Stimulated activated CD8-positive, alpha-beta memory T cell treated with anti-CD3 and anti-CD28 coated beads, Interleukin-2, amount 100 ng/mL, for 1 hour (primary cell): ENCODE measurements at places on chromosomes 16 and 17.

GRCh38 chr17:27609611-27610303 lies 21.2 kb upstream of the LGALS9 start:
- no peak for DNase-seq

- DNase-seq: no peak
Observed at GRCh38 chr17:43932923-43933322, 9.4 kb downstream of the PPY start.

GRCh38 chr17:8360260-8360659 lies 16.2 kb downstream of the KRABD2 start:
- no peak for DNase-seq

- no peak for DNase-seq
Observed at GRCh38 chr17:39973496-39973895, 7.1 kb upstream of the PSMD3 start.

DNA sequence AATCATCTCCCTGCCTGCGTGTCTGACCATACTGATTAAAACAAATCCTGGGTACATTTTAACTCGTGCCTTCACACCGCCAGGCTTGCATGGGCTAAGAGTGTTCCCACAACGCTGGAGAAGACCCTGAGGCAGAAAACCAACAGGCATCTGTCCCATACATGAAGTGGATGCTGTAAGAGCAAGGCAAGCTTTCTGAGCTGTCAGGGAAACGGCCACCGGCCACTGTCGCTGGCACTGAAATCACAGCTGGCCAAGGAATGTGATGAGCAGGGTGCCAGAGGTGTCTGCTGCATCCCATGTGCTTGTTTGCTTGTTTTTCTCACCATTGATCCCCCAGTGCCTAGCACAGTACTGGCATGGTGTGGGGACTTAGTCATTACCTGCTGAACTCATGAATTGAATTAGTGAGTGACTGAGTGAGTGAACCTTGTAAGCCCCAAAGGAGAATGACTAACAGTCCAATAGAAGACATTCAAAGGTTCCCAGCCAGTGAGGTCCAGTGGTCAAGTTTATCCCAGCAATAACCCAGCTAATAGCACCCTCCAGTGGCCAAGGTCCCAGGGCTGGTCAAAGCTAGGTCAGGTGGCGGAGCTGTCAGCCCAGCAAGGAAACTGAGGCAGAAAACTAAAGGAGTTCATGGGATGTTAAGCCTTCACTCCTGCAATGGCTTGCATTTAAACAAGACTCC lies 92.7 kb upstream of the CDH5 start:
- DNase-seq: no peak

DNA sequence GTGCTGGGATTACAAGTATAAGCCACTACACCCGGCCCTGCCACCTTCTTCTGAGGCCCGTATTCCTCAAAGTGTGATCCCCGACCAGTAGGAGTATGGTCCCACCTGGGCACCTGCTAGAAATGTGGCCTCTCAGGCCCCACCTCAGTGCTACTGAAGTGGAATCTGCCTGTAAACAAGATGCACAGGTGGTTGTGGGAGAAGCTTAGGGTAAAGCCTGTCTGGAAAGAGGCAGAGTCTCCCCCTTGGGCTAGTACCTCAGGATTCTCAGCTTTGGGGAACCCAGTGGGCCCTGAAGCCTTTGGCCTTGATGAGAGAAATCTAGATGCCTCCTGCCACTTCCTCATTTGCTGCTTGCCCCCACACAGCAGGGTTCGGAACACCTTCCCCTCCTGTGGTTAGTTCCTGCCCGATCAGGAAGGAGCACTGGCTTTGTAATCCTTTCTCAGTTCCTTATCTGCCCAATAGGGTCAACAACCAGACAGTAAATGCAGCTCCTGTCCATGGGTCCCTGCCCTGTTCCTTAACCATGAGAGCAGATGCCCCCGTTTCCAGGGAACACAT lies 25.2 kb downstream of the TK2 start:
- DNase-seq: no peak

GRCh38 chr16:87926246-87927194 lies 9.8 kb downstream of the CA5A start:
- DNase-seq: no peak

DNA sequence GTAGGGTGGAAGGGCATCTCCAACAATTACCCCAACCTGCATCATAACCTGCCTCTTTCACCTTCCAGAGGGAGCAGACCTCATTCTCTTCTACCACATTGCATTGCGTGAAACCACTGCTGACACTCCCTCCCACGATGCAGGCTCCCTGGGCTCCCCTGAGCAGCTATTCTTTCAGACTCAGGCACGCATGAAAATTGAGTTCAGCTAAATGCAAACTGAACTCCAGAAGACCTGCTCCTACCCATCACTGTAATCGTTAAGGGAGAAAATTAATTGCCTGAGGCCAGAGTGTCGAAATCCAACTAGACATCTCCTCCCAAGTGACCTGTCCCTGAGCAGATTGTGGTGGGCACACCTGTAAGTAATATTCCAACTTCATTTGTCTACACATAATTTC lies 186.0 kb downstream of the GRIN2A start:
- no peak for DNase-seq

DNA sequence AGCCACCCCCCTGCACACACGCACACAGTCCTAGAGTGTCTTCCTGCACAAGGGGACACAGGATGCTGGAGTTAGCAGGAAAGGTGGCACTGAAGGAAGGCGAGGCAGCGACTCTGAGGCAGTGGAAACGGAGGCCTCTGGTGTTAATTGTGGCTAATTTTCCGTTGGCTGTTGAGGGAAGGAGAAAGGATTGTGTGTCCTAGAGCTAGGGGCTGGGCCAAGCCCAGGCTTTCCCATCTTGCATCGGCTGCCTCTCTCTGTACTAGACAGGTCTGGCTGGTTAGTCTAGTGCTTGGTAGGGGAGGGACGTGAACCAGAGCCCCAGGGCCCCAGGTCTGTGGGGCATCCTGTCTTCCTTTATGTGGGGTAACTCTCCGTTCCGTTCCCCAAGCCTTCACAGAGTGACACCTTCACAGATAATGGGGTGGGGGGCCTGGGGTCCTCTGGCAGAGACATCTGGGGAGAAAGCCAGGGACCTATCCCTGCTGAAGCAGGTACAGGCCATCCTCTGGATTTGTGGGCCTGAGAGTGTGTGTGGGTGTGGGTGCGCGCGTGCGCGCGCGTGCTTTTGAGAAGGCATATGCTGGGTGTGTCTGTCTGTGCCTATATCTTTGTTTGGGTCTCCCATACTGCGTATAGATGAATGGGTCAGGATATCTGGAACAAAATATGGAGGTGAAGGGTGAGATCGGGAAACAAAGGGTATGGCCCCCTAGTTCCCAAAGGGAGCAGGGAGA lies at the start of gene CHD3:
TSS of gene CHD3 (plus strand) at position 606 of the 737 bp plus-strand sequence. CDS start 212 bp downstream, outside the sequence.
- peak; percentile 24 for DNase-seq

DNA sequence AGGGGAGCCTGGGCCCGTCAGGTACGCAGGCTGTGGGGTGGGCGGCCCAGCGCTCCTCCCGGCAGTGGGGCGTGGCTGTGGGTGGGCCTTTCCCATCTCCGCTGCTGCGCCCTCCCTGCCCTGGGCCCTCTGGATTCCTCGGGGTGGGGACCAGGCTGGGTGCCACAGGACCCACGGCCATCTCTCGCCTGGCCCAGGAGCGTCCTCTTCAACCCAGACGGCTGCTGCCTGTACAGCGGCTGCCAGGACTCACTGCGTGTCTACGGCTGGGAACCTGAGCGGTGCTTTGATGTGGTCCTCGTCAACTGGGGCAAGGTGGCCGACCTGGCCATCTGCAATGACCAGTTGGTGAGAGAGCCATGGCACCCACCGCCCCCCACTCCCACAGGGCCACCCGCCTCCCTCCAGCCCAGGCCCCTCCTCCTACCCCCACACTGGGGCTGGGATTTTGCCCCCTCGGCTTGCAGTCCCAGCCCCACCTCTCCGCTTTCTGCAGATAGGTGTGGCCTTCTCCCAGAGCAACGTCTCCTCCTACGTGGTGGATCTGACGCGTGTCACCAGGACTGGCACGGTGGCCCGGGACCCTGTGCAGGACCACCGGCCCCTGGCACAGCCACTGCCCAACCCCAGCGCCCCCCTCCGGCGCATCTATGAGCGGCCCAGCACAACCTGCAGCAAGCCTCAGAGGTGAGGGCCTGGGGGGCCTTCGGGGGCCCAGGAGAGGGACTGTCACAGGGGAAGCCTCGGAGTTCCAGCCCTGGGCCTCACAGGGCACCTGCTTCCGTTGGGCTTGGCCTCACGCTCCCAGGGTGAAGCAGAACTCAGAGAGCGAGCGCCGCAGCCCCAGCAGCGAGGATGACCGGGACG lies 17.2 kb downstream of the KATNB1 start:
- no peak for DNase-seq

DNA sequence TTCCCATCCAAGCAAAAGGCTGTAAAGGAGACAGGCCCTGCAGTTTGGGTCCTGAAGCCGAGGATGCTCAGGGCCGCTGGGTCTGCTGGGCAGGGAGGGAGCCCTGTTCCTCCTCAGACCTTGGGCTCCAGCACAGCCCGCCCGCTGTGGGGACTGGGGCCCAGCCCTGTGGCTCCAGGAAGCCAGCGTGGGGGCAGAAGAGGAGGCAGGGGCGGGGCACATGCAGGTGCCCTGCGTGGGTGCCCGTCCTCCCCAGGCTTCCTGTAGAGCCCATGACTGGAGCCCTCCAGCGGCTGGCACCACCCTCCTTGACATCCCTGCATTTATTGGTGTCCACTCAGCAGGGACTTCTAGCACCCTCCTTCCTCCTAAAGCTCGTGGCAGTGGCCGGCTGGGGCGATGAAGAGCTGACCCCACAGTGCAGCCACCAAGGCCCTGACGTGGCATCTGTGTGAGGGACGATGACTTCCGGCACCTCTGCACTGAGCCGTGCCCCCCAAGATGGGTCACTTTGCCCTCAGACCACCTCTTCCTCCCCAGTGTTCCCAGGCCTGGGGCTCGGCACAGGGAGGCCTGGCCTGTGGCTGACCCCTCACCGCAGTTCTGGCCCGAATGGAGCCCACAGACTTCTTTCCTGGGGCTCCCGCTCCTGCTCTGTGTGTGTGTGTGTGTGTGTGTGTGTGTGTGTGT lies 9.9 kb downstream of the PRSS27 start:
- DNase-seq: no peak

DNA sequence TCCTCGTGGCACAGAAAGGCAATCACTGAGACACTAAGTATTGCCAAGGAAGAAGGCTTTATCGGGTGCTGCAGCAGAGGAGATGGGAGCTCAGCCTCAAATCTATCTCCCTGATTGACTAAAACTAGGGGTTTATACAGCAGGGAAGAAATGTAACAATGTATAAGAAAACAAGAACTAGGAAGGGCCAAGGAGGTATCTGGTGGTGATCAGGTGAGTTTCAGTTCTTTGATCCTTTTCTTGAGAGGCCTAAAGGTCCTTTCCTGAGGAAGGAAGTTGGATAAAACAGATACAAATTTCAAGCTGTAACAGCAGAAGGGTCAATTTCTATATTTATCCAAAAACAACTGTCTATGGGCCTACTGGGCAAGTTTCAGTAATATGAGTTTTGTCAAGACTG lies 212.4 kb downstream of the COPRS start:
- DNase-seq: no peak

DNA sequence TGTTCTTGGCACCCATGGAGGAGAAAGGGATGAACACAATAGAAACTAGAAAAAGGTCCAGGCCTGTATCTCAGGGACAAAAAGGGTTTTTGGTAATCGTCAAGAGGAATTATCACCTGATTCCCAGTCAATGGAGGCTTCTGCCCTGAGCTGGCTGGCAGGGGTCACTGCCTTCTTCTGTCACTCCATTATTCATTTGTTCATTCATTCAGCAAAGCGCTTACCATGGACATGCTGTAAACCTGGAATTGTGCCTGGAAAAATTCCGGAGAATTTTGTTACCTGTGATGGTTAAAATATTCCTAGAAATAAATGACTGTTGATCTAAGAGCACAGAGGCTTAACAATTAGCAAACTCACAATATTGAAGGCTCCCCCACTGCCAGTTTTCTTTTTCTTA lies 212.3 kb downstream of the SHISA9 start:
- no peak for DNase-seq

GRCh38 chr17:8953156-8953885 lies 12.2 kb downstream of the PIK3R5 start:
- DNase-seq: no peak

- DNase-seq: peak; percentile 73
Observed at GRCh38 chr17:65100316-65101140, 36.6 kb upstream of the RGS9 start.

- DNase-seq: no peak
Observed at GRCh38 chr17:59757470-59757869, 50.0 kb downstream of the VMP1 start.

- DNase-seq: no peak
Observed at GRCh38 chr17:76872221-76872873, 4.1 kb downstream of the MGAT5B start.

- DNase-seq: no peak
Observed at GRCh38 chr16:75653922-75654321, 6.3 kb downstream of the TERF2IP start.

DNA sequence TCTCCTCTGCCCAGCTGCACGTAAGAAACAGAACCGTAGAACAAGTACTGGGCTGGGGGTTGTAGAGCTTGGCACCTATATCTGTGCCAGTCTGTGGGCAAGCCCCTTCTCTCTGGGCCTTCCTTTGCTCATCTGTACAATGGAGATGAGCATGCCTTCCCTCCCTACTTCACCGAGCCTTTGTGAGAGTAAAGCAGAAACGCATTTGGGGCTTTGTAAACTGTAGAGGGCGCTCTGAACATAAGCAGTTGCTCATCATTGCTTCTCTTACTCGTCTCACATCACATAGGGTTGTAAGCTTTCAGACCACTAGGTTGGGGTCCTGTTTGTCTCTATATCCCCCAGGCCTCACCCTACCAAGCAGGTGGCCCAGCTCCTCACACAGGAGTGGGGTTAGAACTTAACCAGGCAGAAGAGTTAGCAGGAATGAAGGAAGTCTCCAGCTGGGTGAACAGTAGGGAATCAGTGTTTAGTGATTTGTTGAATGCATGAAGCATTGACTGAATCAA lies 15.1 kb downstream of the SAMD14 start:
- no peak for DNase-seq

- DNase-seq: no peak
Observed at GRCh38 chr16:57051696-57052228, 40.6 kb upstream of the CPNE2 start.

- no peak for DNase-seq
Observed at GRCh38 chr17:81612172-81612970, 24.5 kb downstream of the NPLOC4 start.

- no peak for DNase-seq
Observed at GRCh38 chr17:67970783-67971182, 25.5 kb downstream of the C17orf58 start.

DNA sequence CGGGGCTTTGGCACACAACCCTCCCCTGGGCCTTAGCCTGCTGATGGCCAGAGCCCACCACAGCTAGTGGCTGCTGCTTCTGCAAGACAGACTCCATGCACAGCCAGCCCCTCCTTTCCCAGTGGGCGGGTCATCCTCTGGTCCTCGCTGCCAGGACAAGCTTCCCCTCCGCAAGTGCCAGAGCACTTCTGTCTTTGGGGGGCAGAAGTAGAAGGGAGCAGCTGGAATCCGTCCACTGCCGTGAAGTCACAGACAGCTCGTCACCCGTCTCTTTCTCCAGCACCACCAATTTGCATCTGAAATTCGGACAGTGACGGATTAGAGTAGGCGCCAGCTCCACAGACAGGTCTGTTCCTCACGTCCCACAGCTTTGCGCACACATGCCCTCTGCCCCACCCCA lies 31.3 kb upstream of the NAT9 start:
- no peak for DNase-seq
